Glomerular endothelial cell (primary cell): ENCODE measurements at places on chromosomes 3 and 15. TPM values are rescaled to one million over a fixed set of nuclear protein-coding genes. Genes with fewer than 3 reads are reported as not detected.

DNA sequence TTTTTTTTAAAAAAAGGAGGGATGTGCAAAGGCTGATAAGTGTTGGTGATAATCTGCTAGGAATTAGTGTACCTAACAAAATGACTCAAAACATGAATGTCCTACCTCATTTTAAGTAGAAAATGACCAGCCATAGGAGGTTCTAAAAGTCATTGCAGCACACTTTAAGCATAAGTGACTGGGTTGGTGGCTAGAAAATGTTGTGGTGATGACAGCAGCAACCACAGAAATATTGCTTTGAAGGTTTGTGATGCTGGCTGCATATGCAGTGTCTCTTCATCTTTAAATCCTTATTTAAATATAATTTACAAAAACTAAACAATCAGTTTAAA is 55.2 kb downstream of the CMSS1 start:
- no peak for DNase-seq

Gene ZNF80
- not detected in 2 replicates for total RNA-seq

GRCh38 chr3:29185706-29186105 is 95.2 kb upstream of the RBMS3 start:
- no peak for DNase-seq

DNA sequence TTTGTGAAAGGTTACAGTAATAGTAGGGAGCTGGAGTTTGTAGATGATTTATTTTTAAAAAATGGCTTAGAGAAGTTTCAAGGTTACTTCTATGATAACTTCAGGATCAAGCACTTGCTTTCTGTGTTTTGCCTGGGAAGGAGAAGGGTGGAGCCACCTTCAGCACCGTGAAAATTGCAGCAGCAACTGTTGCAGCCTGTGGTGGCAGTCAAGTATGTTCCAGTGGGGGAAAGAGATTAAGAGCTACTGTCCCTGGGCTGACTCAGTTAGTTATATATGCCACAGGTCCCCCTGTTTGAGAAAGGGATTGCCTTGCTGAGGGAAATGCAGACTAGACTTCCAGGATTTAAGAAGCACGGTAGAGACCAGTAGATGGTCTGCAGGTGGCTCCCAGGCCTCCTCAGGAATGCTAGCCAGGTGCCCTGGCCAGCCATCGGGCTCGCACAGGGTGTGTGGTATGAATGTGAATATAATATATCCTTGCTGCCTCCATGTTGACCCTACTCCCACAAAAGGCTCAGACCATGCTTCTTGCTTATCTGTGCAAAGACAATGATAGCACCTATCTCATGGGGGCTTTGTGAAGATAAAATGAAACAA is 389.5 kb downstream of the CACNA2D3 start:
- no peak for DNase-seq

- DNase-seq = no peak
Observed at GRCh38 chr15:32856753-32857152, 138.9 kb downstream of the GREM1 start.

DNA sequence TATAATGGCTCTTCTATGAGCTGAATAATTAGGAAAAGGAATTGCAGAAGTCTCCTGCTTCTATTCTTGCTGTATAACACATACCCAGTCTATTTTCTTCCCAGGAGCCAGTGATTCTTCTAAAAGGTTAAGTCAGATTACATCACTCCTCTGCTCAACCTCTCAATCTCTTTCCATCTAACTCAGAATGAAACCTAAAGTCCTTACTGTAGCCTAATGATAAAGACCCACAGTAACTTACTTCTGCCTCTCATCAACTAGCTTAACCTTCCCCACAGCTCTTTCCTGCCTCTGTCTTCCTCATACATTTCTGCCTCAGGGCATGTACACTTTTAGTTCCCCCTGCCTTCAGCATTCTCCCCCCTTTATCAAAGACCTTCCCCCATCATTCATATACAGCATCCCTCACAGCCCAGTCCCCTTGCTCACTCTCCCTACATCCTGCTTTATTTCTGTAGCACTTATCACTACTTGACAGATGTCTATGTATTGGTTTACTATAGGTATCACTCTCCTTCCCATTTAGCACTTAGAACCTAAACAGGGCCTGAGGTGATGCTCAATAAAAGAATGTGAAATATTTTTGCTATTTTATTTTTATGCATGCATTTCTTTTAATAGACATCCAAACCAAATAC is 28.5 kb upstream of the CMTM6 start:
- no peak for DNase-seq

DNA sequence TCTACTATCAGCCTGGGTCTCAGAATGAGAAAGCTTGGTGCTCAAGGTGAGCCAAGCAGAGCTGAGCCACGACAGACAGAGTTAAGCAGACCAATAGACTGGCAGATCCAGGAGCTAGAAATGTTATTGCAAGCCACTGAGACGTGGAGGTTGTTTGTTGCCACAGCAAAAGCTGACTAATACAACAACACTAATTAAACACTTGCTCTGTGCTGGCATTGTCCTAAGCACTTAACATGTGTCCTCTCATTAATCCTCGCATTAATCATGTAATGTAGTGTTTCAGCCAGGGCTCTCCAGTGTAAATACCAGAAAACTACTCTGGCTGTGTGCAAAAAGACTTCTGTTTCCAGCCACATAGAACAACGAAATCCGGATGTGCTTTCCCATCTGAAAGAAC is 11.6 kb upstream of the SPSB4 start:
- no peak for DNase-seq

DNA sequence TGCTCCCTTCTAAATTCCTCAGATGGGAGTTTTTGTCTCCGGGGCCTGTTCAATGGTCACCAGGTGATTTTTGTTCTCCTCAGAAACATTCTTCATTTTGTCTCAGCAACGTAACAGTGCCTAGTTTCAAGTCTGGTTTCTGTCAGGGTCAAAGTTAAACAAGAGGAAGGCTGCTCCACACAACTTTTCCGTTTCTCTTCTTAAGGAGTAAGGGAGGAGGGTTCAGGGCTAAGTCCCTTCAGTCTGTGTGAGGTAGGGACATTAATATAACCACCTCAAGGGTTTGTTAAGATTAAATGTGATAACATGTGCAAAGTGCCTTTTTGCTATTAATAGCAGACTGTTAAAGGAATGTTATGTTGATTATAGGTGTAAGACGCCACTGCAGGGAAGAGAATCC is 41.8 kb downstream of the HOMER2 start:
- no peak for DNase-seq

GRCh38 chr3:16905704-16906103 is 20.9 kb downstream of the PLCL2 start:
- DNase-seq = no peak

Gene KIF15
- total RNA-seq = 0.92 and 3.7 TPM in 2 replicates

- DNase-seq = no peak
Observed at GRCh38 chr3:184780981-184781515, 30.9 kb upstream of the VPS8 start.

Gene AZI2
- total RNA-seq = 29.4 and 73.3 TPM in 2 replicates

DNA sequence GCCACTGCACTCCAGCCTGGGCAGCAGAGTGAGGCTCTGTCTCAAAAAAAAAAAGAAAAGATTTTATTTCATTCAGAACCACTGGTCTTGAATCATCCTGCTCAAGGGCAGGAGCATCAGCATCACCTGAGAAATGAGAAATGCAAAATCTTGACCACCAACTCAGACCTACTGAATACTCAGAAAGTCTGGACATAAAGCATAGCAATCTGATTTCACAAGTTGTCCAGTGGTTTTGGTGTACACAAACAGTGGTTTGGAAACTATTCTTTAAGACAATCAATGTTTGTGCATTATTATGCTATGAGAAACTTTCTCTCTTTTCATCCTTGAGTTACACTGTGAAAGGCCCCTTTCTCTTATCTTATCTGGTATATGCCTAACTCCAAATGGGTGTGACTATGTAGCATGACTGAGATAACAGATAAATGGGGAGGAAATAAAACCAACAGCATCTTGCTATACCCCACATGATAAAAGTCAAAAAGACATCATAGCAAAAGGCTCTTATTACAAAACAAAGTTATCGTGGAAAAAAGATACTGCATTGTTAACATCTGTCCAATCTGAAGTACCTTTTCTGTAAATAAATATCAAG is 174.2 kb upstream of the STT3B start:
- DNase-seq = no peak

Gene A4GNT
- not detected in 2 replicates for total RNA-seq

DNA sequence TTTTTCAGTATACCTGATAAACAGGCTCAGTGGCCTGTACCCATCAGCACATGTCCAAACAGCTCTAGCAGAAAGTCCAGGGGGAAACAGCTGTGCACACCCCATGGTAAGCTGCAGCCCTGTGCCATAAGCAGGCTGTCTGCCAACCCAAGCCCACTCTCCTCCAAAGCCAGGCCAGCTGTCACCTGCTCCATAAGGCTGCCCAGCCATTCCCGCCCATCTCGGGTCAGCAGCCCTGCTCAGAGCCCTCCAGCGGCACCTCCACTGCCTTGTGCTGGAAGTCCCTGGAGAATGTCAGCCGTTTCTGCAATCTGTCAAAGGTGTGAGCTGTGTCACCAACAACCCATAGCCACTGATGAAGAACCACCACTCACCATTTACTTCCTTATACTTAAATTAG is 82.0 kb downstream of the NTRK3 start:
- DNase-seq = no peak

Gene HTR3E
- not detected in 2 replicates for total RNA-seq

Gene TIMP4
- 0.10 TPM in 1 of 2 replicates, not detected in the other for total RNA-seq

- DNase-seq = no peak
Observed at GRCh38 chr15:47473832-47474231, 243.5 kb upstream of the SEMA6D start.

Gene PLA2G4F
- total RNA-seq = not detected in 2 replicates

Gene GOLGA6A
- total RNA-seq = not detected in 2 replicates

DNA sequence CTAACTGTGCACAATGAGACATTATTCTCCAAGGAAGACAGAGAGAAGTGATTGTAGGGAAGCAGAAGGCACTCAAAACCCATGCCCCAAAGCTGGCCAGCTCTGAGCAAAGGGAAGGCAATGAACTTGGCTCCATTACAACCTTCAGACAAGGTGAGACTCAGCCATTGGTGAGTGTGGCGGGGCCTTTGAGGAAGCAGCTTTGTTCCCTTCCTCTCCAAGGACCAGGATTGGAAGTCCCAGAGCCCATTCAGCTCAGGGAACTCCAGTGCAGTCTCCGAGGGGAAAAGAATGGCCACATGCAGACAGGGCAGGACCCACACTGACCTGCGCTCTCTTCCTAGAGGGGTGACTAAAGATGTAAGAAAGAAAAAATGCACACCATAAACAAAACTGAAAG is 23.1 kb downstream of the HEG1 start:
- no peak for DNase-seq

GRCh38 chr3:48855681-48856447 is 8.2 kb upstream of the PRKAR2A start:
- no peak for DNase-seq

DNA sequence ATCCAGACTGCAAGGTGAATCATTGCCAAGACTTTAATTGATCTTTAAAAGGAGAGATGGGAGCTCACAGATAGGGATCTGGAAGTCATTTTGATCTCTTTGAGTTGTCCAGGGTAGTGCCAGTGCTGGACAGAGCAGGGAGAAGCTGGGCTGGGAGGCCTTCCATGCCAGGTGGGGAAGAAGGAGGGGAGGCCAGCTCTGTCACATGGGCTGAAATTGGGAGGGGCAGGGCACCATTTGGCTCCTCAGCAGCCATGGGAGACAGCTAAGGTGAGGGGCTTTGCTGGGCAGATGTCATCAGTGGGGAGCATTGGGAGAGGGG is 23.4 kb downstream of the SMAD6 start:
- no peak for DNase-seq

DNA sequence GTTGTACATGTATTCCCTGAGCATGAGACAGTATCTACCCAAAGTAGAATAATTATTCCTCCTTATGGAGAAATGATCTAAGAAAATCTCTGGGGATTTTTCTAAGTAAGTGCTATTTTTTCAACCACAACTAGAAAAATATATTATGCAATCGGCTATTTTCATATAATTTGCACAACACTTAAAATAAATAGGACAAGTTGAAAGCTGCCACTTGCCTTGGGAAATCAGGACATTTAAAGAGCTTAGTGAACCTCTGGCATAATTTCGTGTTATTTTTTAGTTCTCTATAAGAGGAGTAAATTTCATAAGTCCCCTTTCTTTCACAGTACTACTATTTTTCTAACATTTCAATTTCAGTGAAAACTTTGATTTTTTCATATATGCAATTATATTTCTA is 672.1 kb downstream of the OTOL1 start:
- DNase-seq = no peak

DNA sequence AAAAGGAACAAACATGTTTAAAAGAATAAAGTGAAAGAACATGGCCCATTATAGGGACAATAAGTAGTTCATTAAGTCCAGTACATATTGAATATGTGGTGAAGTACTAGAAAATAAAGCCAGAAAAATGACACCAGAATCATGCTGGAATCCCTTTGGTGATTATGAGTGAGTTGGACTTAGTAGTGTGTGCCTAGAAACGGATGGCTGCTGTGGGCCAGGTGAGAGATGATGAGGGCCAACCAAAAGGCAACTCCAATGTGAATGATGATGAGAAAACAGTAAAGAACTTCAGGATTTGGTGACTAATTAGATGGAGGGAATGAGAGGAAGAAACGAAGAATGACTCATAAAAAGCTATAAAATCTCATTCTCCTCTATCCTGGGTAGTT is 3.3 kb downstream of the CRYGS start:
- DNase-seq = no peak
